ENCODE measurements at places on chromosomes 7 and 10.

GRCh38 chr7:24922099-24922773, 57.7 kb downstream of the OSBPL3 start:
- DNase-seq, result no peak

- no peak for DNase-seq
Measured at GRCh38 chr7:35185908-35186731, 67.8 kb downstream of the TBX20 start.

DNA sequence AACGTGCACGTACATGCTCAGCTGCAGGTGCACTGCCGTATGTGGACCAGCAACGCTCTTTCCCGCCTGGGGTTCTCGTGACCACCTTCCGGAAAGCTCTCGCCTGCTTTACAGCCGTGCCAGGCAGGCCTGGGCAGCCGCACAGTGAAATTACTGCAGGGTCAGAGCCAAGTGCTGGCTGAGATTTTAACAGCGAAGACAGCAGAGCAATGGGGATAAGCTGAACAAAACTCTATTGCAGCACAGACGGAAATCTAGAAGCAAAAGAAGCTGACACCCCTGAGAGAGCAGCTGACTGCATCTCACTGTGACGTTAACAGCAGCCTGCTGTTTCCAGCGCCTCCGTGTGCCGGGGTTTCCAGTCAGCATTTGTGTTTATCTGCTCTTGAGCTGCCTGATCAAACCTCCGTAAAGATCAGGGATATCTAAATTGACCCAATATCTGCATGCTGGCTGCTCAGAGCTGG, 179.0 kb downstream of the DIP2C start:
- no peak for DNase-seq

- no peak for DNase-seq
Measured at GRCh38 chr7:39525926-39526325, 40.3 kb upstream of the YAE1 start.

DNA sequence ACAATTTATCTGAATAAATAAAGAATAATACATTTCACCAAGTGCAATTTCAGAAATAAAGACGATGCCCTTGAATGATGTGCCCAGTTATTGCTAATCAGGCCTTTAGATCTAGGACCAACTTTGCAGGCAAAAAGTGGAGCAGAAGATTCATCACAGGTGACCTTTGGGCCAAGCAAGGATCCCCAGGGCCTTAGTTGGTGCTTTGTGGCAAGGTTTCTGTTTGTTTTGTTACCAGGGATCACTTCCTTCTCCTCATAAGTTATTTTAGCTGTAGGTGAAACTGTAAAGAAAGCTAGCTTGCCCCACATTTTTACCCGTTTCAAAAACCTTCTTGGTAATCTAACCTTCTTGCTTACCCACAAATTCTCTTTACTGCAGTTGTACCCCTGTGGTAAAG, 323.2 kb downstream of the NEBL start:
- no peak for DNase-seq

DNA sequence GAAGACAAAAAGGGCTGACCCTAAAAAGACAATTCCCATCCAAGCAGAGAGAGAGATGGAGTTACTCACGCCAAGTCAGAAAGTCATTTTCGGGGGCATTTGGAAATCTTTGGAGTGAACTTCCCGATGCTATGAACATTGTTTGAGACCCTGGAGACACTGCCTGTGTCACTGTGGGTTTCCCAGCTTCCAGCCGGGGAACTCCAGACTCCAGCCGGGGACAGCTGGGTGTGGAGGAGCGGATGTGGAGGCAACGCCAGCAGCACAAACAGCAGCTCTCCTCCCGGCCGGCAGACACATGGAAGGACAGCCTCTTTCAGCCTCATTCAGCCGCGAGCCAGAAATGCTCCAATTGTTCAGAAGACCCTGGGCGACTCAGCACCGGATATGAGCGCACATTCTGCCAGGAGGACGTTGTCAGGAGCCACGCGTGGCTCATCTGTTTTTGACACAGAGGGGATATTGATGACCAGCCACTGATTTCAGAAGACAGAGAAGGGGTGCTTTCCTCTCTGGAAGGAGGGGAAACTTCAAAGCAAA, 97.6 kb downstream of the PRPF18 start:
- DNase-seq, result no peak

DNA sequence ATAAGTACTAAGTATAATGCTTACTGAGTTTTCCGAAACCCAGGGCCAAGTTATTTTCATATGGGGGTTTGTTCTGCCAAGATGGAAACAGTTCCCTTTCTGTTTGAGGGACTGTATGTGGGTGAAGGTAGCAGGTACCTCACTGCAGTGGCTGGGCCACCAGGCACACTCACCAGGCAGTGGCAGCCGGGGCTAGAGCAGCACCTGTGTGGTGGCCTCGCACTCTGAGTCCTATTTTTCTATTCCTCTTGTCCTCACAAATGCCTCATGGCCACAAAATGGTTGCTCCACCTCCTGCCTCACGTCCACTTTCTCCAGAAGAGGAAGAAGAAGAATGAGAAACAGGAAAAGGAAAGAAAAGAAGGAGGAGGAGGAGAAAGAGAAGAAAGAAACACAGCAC, 167.3 kb upstream of the SHH start:
- no peak for DNase-seq

- no peak for DNase-seq
Measured at GRCh38 chr10:6409971-6410643, 170.0 kb downstream of the PRKCQ start.

DNA sequence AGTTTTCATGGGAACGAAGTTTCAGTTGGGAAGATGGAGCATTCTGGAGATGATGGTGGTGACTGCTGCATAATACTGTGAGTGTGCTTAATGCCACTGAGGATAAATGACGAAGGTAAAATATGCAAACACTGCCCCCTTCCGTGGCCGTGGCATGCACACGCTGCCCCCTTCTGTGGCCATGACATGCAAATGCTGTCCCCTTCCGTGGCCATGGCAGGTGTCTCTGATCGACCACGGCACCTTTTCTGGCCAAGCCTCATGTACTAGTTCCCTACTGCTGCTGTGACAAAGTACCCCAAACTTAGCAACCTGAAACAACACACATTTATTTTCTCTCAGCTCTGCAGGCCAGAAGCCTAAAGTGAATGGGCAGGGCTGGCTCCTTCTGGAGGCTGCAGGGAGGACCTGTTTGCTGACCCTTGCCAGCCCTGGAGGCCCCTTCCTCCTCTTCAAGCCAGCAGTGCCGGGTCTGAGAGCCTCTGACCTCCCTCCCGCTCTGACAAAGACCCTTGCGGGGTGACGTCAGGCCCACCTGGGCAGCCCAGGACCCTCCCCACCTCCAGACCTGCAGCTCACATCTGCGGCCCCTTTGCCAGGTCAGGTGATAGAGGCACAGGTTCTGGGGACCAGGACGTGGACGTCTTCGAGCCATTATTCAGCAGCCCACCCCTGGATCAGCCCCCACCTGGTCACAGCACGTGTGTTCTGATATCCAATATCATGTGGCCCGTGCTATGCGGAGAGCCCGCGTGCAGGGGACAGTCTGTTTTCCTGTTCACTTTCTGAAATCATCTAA, 82.0 kb downstream of the MICALL2 start:
- DNase-seq, result no peak

- no peak for DNase-seq
Measured at GRCh38 chr10:48806342-48806741, 121.7 kb downstream of the WDFY4 start.

- DNase-seq, result no peak
Measured at GRCh38 chr10:24438800-24439199, 229.9 kb downstream of the KIAA1217 start.

DNA sequence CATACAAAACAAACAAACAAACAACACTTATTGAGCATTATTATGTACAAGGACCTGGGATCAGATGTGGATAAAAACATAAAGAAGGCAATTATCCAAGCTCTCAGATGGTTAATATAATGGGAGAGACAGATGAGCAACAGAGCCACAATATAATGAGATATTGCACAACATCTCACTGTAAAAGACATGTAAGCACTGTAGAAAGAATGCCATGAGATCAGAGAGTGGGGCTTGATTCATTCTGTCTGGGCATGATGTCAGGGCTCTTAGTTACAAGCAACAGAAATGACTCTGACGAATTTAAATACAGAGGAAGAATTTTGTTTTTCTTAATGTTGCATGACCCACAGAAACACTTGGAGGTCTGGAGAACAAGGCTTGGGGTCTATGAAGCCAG, 164.7 kb upstream of the PLXDC2 start:
- DNase-seq, result no peak

- DNase-seq, result no peak
Measured at GRCh38 chr7:33774762-33775523, 130.4 kb upstream of the BMPER start.

- no peak for DNase-seq
Measured at GRCh38 chr10:79097021-79097872, 28.5 kb downstream of the ZMIZ1 start.

DNA sequence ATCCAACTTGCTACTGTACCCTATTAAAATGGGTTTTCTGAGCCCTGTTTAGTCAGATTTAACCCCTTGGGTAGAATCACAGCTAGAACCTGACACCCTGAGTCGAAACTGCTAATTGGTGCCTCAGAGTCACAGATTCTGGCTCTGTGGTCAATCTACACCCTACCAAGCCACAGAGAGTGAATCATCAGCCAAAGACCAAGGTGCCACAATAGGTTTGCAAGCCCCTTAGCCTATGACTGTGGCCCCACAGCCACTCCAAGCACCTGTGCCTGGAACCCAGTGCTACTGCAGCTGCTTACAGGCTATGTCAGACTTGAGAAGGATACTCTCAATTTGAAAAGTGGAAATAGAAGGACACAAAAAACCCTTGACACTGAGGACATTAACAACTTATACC, 202.8 kb upstream of the KCND2 start:
- DNase-seq, result no peak

DNA sequence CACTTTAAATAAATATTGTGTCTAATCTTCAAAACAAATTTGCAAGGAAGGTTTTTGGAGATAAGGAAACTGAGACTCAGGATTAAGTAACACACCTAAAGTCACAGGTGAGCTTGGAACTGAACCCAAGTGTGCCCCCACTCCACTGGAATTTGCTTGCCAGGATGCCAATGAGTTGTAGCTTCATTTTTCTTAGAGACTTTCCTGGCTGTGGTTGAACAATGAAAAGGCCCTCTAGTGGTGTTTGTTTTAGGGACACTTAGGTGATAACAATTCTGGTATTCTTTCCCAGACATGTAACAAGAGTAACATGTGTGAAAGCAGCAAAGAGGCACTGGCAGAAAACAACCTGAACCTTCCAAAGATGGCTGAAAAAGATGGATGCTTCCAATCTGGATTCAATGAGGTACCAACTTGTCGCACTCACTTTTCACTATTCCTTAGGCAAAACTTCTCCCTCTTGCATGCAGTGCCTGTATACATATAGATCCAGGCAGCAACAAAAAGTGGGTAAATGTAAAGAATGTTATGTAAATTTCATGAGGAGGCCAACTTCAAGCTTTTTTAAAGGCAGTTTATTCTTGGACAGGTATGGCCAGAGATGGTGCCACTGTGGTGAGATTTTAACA, 1.5 kb downstream of the IL6 start:
- peak; percentile 74 for DNase-seq

DNA sequence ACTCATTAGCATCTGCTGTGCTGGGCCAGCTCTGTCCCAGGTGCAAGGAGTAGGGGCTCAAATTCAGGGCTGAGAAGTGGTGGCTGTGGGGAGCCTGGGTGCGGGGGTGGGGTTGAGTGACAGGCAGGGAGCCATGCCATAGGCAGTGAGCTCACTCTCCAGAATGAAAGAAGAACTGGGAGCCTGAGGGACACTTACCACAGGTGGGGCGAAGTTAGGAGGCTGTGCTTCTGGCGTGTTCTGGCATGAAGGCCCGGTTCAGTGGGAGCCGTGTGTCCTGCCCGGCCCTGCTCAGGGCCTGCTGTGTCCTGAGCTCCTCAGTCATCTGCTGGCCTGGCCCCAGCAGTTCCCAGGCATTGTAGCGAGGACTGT, 62.5 kb downstream of the MKI67 start:
- peak; percentile 53 for DNase-seq

DNA sequence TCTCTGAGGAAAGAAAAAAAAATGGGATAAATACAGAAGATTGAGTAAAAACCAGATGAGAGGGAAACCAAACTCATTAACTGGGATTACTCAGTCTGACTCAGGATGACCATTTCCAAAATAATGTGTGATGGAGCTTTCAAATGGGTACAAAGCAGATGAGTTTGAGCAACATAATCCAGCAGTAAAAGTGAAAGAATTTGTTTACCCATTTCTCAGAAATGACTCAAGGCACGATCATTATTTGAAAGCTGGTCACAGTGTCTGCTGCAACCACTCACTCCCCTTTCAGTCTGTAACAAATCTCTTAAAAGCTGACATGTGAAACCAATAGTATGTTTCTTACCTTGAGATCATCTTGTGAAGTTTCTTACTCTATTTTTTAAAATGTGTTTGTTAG, 104.7 kb upstream of the KLF14 start:
- no peak for DNase-seq

- DNase-seq, result no peak
Measured at GRCh38 chr10:106424054-106424453, 740.5 kb downstream of the SORCS1 start.

DNA sequence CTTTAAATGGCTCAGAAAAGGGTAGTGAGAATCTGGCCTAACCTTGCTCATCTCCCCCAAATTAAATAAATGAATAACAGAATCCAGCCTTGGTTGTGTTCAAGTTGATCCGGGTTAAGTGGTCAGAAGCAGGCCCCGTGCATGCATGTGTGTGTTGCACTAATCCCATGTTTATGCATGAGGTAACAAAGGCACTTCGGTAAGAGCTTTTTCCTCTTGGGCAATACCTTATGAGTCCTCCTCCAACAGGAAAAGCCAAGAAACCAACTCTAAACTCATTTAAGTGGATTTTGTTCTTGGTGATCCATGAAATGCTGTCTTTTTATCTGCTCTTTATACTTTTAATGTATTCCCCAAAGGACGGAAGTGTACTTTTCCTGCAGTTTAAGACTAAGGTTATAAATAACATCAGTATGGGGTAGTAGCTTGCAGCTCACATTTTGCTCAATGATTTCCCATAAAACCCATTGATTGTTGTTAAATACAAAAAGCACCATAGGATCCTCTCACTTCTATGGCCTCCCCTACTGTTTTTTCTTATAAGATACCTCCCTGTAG, 104.9 kb upstream of the YAE1 start:
- no peak for DNase-seq

- DNase-seq, result peak; percentile 25
Measured at GRCh38 chr10:84204122-84204521, 9.8 kb downstream of the CDHR1 start.

DNA sequence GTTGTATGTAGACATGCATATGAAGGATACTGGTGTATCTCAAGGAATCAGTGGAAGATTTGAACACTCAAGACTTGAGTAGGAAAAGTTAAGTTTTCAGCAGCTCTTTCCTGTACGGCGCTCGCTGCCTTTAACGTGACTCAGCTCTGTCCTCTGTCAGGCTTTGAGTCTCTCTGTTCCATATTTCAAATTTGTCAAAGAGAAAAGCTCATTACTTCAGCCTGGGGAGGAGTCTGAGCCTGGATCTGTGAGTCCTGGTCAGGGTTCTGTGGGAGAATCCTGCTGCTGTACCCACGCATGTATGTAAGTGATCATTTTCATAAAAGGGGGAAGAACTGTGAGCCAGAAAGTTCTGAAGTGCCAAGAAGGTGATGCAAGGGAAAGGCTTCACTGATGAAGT, 13.8 kb upstream of the MPP7 start:
- no peak for DNase-seq

- no peak for DNase-seq
Measured at GRCh38 chr10:51301644-51302043, 227.4 kb downstream of the PRKG1 start.

Measured in Kasumi-1 (cell line).